ENCODE measurements at places on chromosomes 6 and 20.
A peak's percentile ranks its signal among the peaks of the same experiment; 100 is the strongest.

GRCh38 chr6:108119769-108120141, 45.2 kb upstream of the OSTM1 start:
- no peak for DNase-seq

GRCh38 chr6:14276667-14277404, 159.3 kb downstream of the CD83 start:
- no peak for DNase-seq

- DNase-seq, result no peak
These were observed 7.9 kb upstream of the EEF1E1 start for GRCh38 chr6:8110117-8110721.

DNA sequence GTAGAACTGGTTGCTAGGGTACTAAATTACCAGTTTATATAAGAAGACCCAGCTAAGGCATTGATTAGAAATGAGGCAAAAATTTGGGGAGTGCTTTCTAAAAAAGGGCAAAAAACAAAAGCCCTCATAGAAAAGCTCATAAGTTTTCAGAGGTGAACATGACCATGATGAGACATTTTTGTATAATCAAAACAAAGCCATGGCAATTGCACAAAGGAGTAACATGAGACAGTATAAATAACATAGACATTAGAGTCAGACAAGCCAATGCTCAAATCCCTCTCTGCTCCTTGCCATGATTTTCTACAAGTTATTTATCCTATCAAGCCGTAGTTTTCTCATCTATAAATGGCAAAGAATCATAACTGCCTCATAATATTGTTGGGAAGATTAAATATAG, 112.2 kb upstream of the ADTRP start:
- DNase-seq, result no peak

DNA sequence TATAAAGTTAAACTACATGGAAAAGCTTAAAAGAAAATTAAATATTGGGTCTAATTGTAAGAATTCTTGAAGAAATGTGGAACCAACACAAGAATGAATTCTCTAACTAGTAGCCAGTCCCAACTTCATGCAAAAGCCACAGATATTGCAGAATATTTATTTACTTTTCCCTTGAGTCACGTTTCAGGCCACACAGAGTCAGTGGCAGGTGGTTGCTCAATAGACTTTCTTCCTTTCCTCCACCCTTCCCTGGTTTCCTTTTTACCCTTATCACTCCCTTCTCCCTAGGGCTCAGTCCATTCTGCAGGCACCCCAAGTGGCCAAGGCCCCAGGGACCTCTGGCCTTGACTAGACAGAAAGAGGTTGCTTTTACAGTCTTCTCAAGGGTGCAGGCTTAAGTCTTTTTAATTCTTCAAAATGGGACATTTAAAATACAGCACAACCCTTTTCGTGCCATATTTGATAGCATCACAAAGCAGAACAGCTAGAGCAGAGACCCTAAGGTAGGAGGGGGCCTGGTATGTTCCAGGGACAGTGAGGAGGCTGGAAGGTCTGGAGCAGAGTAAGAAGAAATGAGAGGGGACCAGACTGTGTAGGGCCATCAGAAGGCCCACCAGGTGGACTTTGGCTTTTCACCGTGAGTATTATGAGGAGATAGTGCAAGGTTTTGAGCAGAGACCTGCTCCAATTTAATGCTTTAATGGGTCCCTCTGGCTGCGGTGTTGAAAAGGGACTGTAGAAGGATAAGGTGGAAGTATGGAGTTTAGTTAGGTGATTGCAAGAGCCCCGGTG, 65.0 kb downstream of the HDDC2 start:
- no peak for DNase-seq

- no peak for DNase-seq
These were observed 19.8 kb downstream of the ERGIC3 start for GRCh38 chr20:35561671-35562070.

DNA sequence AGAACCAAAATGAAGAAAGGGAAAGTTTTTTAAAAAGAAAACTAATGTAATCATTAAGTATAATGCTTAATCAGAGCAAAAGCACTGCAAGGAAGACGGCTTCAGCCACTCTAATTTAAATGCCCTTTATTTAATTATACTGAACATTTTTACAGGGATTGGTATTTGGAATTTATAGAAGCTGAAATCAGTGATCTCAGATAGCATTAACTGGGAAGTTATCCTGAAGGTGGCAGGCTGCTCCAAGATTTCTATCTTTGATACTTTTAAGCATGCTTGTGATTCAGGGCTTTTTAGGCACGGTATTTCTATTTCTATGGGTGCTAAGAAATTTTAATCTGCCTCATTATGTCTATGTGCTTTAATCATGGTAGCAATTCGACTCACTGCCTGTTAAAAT, 1.3 kb upstream of the NDUFAF4 start:
- DNase-seq, result no peak

GRCh38 chr6:169899481-169900145, 148.2 kb downstream of the ERMARD start:
- DNase-seq, result no peak

GRCh38 chr6:2028457-2029038, 216.9 kb downstream of the GMDS start:
- DNase-seq, result no peak

DNA sequence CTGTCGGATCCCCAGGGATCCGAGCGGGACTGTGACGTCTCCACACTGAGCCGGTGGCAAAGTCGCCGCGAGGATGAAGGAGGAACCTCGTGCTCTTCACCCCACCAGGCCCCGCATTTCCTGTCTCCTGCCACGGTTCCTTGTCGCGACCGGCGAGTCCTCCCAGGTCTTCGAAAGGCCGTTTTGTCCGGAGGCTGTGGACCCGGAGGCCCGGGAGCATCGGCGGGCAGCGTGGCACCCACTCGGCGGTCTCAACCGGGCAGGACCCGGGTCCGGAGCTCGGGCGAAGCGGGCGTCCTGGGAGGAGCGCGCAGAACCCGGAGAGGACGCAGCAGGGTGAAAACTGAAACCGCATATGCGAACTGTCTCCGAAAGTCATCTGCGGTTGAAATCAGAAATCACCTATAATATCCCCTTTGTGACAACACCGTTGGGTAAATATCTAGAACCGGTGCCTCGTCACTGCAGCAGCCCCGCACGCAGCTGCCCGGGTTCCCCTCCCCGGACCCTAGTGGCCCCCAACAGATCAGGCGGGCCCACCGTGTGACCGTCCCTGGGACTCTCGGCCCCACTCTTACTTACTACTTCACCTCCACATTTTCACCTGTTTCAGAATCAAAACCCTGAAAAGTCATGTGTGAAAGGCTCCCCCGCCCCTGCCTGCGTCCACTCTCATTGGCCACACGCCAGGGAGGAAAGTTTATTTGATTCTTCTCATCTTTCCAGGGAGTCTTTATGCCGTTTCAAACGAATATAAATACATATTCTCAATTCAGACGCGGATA, 3.1 kb upstream of the ULBP2 start:
- peak; percentile 20 for DNase-seq

DNA sequence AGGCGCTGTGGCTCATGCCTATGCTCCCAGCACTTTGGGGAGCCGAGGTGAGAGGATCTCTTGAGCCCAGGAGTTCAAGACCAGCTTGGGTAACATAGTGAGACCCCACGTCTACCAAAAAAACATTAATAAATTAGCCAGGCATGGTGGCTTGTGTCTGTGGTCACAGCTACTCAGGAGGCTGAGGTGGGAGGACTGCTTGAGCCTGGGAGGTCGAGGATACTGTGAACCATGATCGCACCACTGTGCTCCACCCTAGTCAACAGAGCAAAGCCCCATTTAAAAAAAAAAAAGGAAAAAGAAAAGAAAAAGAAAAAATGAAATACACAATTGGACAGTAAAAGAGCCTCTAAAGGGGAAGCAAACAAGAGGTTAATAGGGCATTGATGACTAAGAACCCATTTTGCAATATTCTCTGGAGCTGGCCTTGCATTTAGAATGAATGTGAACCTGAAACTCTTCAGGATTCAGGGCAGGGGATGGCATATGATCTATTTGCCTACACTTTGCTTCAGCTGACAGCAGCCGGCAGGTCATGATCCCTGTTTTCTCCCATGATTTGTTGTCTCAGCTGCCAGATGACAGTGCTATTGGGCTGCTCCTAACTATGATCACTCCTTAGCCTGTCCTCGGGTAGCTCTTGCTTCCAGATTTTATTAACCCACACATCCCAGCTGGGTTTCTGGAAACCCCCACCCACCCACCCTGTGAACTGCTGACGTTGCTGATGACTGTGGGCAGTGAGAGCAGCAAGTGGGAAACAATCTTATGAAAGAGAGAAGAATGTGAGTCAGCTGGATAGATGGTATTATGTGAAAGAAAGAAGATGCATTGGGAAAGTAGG, 83.8 kb upstream of the ELOVL5 start:
- DNase-seq, result no peak

DNA sequence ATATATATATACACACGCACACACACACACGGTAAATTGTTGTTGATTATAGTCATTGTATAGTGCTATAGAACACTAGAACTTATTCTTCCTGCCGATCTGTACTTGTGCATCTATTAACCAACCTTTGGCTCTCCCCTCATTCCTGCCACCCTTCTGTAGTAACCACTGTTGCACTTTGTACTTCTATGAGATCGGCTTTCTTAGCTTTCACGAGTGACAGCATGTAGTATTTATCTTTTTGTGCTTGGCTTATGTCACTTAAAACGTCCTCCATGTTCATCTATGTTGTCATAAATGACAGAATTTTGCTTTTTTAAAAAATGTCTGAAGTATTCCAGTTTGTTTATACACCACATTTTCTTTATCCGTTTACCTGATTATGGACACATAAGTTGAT, 20.9 kb upstream of the DYNLRB1 start:
- no peak for DNase-seq

GRCh38 chr6:128759901-128760300, 123.0 kb upstream of the LAMA2 start:
- no peak for DNase-seq

- DNase-seq, result no peak
These were observed 64.7 kb upstream of the RPS6KA2 start for GRCh38 chr6:166691746-166692145.

- no peak for DNase-seq
These were observed 15.7 kb upstream of the MYT1 start for GRCh38 chr20:64148581-64148980.

GRCh38 chr6:126701676-126702560, 362.0 kb downstream of the CENPW start:
- no peak for DNase-seq

DNA sequence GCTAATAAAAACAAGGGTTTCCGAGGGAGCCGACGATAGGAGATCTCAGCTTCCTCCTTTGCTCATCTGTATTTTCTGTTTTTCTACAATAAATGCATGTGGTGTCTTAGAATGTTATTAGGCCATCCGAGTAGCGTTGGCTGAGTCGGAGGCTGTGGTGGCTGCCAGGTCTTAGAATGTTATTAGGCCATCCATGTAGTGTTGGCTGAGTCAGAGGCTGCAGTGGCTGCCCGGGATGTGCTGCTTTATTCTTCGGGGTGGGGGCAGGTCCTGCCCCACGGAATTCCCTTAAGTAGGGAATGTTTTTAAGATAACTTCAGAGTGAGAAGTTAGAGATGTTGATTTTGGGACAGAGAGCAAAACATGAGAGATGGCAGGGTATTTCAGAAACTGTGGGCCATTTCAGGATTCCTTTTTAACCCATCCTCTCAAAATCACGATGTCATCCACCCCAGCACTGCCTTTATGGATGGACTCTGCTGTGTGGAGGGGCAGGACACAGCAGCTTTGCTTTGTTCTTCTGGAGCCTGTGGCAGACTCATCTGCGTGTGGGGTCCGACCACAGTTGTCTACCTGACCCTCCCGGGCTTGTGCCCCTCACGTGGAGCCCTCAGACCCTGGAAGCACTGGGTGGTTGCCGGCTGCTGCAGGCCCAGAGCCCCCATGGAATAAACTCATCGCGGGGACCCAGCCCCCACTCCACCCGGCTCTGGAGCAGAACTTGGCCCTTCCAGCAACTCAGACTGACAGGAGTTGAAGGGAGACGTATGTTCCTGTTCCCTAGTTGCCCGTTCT, 20.4 kb downstream of the OSBPL2 start:
- no peak for DNase-seq

DNA sequence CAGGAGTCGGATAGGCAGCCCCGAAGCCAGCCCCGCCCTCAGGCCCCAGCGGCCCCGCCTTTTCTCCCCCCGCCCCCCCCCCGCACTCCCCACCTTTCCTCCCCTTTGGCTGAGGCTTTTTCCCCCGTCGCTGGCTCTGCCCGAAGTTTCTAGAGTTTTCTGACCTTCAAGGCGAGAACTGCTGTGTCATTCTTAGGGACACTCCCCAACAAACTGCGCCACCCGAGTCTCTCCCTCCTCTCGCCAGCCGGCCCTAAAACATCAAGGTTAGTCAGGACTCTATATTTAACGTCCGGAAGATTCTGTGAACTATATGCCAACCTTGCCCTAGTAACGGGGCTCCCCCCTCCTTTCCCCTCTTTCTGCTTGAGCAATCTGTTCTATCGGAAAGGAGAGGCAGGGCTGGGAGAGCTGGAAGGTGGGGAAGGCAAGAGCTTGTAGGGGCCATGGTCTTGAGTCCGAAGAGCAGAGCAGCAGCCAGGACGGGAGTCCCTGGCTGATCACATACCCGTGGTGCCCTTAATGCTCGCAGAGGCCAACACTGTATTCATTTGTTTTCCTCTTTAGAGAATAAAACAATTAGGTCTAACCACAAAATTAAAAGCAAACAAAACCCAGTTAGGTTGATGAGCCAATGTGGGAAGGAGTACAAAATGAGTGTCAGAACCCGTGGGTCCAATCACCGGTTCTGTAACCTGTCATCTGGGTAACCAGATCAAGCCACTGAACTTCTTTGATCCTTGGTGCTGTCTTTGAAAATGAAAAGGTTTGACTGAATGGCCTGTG, 5.3 kb upstream of the HSPA1B start:
- DNase-seq, result no peak

- DNase-seq, result no peak
These were observed 49.6 kb downstream of the CDK5RAP1 start for GRCh38 chr20:33351696-33352095.

DNA sequence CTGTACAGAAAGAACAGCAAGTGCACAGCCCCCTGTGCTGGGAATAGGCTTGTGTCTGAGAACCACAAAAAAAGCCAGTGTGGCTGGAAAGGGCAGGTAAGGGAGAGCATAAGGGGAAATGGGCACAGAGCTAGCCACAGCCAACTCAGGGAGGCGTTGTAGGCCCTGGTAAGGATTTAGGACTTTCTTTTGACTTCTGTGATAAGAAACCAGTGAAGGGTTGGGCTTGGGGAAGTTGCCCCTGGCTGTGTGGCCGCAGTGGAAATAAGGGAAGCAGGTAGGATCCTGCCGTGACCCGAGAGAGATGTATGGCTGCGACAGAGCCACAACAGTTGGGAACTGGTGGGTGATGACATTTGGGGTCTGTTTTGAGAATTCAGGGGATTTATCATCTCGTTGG, 30.0 kb upstream of the PHACTR2 start:
- DNase-seq, result no peak

DNA sequence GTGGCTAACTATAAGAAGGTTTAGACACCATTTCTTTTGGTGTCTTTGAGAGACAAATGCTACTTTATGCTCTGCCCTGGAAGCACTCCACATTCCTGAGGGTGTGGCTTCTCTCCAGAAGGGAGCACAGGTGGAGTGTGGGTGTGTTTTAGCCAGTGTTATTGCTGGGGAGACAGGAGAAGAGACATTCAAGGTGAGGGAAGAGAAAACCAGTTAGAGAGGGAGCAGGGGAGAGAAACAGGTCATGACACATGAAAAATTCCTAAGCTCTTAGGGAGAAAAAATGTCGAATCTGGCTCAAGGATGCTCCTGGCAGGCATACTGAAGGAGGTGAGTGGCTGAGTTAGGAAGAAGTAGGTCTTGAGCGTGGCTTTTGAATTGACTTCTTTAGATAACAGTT, 292.8 kb downstream of the CLIC5 start:
- no peak for DNase-seq

GRCh38 chr20:52959125-52959524, 13.0 kb upstream of the TSHZ2 start:
- no peak for DNase-seq
